ENCODE measurements at places on chromosomes 6 and 20.

DNA sequence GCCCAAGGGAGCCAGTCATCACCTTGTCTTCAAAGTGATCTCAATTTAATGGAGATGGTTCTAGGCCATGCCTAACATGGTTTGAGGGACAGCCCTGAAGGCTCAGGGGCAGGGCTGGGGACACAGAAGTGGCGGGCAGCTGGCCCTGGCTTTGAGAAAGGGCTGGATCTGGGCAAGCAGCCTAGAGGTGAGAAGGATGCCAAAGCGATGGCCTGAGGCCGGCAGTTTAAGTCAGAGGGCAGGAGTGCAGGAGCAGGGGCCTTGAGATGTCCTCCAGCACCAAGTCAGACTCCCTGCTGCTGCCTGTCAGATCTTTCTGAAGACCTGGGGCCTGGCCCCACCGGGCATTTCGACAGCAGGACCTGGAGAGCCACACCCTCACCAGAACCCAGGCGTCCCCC lies 28.4 kb upstream of the APMAP start:
- DNase-seq: no peak

GRCh38 chr20:3696200-3696599 lies 14.4 kb upstream of the ADAM33 start:
- DNase-seq: no peak

DNA sequence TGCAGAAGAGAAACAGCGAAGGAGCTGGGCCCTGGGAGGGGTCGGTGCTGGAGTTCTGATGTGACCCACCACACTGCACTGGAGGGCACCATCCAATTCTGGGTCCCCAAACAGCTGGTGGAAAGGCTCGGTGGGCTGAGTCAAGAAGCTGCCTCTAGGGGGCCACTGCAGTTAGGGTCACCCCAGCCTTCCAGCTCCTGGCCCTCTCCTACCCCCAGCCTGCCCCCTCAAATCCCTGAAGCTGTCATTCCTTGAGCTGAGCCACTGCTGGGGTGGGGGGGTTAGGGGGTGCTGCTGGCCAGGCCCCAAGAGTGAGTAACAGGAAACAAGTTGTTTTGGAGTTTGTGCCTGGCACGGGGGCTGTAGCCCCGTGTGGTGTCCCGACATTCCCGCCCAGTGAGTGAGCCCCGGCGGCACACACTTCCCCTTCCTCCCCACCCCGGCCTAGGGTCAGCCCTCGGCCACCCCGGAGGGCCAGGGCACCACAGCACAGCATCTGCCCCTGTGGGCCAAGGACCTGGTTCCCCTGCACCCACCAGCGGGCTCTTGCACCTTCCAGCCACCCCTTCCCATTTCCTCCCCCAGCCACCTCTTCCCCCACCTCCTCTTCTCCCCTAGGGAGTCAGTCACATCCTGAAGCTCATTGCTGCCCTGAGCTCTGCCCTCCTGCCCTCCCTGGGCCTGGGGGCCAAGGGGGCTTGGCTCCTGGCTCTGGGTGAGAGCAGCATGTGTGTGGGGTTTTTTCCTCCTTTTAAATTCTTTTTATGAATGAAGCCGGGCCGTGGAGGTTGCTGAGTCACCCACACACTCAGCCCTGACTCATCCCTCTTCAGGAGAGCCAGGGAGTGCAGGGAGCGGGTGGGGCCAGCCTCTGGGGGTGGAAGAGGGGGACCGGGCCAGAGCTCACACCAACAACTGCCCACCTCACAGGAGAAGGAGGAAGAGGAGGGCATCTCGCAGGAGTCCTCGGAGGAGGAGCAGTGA lies 4.6 kb downstream of the SMIM29 start:
- peak; percentile 82 for DNase-seq

DNA sequence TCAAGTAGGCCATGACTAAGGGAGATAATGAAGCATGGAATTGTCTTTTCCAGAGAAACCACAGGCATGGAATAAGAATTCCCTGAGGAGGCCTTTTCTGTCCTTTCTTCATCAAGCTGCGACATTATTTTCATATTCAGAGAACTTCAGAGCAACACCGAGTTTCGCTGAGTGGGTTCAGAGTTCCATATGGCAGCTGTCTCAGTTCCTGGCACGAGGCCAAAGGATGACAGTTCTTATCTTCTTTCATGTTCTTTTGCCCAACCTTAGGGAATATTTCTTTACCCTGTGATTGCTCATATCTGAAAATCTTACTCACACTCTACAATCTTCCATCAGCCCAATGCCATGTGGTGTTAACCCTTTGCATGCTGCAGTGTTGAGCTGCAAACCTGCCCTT lies 135.3 kb upstream of the BMP2 start:
- DNase-seq: no peak

DNA sequence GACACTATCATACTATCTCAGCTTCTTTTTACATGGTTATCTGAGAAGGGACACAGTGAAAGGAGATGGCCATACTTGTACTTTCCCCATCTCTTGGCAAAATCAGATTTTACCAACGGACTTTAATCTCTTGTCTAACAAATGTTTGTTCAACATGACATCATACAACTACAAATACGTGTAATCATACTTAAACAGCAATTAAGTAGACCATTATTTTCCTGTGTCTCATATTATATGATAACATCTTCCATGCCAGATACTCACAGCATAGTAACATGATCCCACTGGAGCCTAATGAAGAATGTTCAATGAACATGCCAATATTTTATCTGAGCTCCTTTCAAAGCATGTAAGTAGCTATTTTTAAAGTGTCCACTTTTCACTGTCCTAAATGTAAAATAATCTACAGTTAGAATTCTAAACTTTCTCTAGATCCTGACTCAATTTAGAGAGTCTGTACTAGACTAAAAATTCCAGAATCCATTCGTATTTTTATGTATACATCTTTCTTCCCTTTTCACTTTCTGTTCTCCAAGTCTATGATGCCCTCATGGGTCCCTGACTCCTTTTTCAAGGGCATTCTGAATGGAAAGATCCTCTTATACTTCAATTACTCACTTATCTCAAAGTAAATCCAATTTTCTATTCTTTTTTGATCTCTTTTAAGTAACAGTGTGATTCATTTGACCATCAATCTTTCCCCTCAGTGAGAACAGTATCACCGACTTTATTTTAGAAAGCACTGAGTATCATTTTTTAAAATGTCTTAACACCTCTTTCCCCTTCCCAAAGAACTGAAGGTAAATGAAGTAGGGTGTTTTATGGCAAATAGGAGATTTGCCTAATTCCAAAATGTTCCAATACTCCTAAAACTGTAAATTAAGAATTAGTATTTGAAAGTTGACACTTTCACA lies 133.5 kb downstream of the CDK19 start:
- DNase-seq: no peak

DNA sequence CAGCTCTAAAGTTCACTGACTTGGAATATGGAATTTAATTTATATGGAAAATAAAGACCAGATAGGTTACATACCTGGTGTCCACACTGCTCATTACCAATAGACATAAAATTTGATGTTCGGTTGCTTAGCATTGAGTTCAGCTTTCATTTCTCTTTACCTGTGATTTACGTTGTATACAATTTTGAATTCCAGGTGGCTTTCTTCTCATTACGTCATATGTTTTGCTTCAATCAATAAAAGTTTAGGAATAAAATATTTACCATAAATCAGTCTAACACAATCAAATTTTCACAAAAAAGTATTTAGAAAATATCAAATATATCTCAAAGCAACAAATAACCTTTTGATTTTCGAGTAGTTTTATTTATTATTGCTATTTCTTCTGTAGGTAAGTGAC lies 40.8 kb downstream of the HDGFL1 start:
- DNase-seq: no peak

DNA sequence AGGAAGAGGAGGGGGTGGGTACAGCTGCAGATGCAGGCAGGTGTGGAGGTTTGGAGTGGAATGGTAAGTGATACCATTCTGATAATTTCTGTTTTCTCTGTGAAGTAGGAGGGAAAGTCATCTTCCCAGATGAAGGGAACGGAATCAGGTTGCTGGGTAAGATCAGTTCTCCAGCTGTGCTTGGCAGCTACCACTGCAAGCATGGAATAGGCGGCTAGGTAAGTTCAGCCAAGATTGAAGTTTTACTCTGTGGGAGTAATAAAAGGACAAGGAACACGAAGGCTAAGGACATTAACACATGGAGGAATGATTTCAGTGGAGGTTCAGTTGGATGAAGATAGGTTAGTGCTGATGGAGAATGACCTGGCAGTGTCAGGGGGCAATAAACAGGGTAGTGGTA lies 128.3 kb downstream of the CARMIL1 start:
- no peak for DNase-seq

GRCh38 chr6:31489086-31489485 lies 8.9 kb upstream of the MICB start:
- DNase-seq: no peak

DNA sequence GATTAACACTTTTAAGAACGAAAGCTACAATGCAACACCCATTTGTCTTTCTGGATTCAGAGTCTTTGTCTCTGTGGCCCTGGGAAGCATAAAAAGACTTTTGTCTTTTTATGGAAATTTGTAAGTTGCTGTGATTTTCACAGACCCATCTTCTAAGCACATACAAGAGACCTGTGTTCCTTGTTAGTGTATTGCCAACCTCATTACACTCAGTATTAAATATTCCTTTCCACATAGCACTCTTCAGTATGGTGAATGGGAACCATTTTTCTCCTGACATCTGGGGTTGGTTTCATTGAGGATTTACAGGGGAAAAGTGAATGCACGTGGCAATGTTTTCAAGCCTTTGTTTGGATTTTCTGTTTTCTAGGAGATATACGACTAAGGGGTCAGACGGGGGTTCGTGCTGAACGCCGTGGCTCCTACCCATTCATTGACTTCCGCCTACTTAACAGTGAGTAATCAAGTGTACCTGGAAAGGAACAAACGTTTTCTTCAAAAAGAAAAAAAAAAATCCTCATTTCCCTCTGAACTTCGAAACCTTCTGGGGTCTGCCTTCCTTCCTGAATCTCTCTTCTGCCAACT lies 141.7 kb downstream of the MTFR2 start:
- DNase-seq: no peak

- DNase-seq: no peak
Measured at GRCh38 chr6:11064836-11065235, 20.7 kb upstream of the ELOVL2 start.

DNA sequence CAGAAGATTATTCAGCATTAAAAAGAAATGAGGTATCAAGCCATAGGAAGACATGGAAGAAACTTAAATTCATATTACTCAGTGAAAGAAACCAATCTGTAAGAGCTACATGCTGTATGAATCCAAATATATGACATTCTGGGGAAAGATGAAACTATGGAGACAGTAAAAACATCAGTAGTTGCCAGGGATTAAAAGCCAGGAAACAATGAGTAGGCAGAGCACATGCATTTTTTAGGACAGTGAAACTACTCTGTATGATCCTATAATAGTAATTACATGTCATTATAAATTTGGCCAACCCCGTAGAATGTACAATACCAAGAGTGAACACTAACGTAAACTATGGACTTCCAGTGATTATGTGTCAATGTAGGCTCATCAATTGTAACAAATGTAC lies 92.8 kb upstream of the RNF217 start:
- DNase-seq: no peak
